NCI-H1694 treated with DMSO at 0.1 percent for 48 hours (cell line): ENCODE measurements at places on chromosomes 1 and 21.
A peak's percentile ranks its signal among the peaks of the same experiment; 100 is the strongest.

- DNase-seq: no peak
Measured at GRCh38 chr1:36529769-36530260, 47.1 kb upstream of the CSF3R start.

DNA sequence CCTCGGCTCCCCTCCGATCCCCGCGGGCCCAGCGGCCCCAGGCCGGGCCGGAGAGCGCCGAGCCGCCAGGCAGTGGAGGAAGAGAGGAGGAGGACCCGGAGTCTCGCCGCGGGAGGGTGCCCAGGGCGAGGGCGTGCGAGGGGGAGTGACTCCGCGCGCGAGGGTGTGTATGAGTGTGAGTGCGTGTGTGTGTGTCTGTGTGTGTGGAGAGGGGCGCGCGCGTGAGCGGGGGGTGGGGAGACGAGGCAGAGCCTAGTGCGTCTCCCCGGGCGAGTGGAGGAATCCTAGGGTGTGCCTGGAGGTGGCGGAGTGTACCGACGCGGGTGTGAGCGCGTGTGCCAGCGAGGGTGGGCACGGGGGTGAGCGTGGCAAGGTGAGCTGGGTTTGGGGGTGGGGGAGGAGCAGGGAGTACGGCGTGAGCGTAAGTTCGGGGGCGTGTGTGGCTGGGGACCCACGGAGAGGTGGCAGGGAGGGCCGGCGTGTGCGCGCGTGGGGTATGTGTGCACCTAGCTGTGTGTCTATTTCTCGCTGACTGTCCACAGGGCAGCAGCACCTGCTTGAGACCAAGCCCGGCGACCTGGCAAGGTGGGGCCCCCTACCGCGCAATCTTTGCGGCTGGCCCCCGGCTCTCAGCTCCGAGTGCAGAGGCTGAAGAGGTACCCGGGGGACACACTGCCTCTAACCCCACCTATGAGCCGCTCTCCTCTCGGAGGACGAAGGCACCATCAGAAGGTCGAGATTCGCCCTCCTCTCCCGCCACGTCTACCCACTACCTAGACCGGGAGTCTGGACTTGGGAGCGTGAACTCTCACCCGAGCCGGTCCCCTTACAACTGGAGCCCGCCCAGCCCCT lies 784 bp upstream of the KCND3 start:
- peak; percentile 41 for DNase-seq

DNA sequence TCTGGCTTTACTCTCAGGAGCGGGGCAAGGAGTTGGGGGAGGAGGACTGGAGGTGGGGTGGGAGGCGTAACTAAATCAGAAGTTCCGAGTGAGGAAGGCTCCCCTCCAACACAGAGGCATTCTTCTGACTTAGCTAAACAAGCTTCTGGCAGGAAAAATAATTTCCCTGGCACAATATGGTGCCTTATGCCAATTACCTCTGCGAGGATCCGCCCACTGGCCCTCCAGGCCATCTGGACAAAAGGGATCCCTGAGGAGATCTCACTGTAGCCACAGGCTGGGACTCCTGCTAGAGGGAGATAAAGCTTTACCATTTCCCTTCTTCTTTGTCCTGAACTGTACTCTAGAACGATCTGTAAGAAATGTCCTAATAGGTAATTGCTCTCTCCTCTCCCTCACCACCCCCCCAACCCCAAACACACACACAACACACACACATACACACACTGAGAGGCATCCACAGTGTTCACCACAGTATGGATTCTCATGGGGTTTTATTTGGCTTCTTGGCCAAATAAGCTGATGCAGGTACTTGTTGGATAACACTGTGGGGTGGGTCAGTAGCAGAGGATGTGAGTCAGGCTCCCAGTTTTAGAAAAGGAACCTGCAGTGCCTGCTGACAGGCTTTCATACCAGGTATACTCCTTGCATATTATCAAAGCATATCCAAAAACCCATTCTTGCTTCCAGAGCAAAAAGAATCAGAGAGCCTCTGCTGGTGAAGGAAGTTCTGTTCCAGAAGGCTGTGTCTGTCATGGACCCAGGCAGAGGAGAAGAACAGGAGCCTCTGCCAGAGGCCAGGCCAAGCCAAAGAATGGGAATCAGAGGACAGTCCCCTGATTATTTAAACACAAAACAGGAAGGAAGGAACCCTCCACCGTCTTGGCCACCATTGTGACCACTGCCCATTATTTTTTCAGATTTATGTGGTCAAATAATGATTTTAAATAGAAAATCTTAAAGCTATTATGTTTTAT lies 169.1 kb downstream of the C1orf21 start:
- DNase-seq: peak; percentile 74

GRCh38 chr1:227131193-227131592 lies 187.1 kb downstream of the CDC42BPA start:
- DNase-seq: peak; percentile 23

- DNase-seq: no peak
Measured at GRCh38 chr21:20649231-20649630, 349.0 kb upstream of the NCAM2 start.

DNA sequence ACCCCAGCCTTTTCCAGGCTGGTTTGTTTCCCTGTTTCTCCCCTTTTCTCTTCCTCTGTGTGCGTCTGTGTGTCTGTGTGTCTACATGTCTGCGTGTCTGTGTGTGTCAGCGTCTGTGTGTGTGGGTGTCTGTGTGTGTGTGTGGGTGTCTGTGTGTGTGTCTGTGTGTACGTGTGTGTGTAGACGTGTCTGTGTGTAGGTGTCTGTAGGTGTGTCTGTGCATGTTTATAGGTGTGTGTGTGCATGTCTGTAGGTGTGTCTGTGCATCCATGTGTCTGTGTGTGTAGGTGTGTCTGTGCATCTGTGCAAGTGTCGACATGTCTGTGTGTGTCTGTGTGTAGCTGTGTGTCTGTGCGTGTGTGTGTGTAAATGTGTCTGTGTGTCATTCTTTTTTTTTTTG lies 3.3 kb downstream of the TTLL10 start:
- DNase-seq: no peak

DNA sequence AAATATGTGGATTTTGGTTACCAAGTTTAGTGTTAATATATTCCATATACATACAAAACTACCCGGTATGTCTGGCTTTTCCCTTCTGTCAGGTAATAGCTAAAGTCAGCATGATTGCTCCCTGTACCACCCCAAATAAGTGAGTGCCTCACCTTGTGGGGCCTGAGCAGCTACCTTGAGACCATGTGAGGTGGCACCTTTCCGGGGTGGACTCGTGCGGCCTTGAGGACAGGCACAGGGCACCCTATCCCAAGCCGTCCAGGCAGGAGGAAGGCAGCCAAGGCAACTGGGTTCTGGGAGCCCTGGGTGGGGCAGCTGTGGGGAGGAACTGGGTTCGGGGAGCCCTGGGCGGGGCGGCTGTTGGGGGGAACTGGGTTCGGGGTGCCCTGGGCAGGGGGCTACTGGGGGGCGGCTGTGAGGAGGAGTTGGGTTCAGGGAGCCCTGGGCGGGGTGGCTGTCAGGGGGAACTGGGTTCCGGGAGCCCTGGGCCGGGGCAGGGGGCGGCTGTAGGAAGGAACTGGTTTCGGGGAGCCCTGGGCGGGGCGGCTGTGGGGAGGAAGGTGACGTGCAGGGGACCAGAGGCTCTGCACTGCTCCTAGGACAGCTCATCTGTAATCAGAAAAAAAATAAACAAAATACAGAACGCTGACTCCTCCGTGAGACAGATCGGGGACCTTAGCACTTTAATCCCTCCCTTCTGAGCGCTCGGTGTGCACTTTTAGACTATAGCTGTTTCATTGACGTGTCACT lies 63.3 kb downstream of the POFUT2 start:
- DNase-seq: no peak

DNA sequence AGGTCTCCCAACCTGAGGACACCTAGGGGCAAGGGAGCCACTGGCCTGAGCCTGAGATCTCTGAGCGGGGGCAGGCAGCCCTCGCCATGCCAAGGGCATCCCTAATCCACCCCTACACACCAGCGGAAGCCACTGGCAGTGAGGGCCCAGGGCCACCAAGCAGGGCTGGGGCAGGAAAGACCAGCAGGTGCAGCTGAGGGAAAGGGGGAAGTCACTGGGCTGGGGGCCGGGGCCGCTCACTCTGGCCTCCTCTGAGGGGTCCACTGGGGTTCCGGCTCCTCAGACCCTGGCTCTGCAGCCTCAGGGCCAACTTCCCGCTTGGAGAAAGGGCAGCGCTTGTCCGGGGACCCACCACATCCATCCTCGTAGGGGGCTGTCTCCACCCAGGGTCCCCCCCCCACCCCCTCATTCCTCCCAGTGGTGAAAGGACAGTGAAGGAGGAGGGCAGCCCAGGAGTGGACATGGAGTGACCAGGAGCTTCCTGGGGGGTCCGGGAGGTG lies 42.5 kb upstream of the ACTRT2 start:
- no peak for DNase-seq
